Lower leg skin (tissue), 4 donors: ENCODE measurements at places on chromosomes 1 and 21. TPM values are rescaled to one million over a fixed set of nuclear protein-coding genes. Genes with fewer than 3 reads are reported as not detected.
A peak's percentile ranks its signal among the peaks of the same experiment; 100 is the strongest.

DNA sequence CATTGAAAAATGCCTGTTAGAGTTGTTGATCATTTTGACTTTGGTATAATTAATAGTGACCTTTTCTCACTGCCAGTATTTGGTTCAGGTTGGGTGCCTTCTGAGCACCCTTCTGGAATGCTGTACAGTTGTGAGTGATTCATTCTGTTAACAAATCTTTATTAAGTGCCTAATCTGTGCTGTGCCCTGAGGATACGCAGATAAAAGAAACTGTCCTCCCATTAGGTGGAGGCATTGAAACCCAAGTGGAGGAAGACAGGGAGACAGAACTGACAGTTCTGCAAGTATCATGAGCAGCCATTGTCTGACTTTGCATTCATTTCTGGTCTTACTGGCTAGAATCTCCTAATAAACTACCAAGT is 76.1 kb upstream of the ZNF326 start:
- DNase-seq: no peak

GRCh38 chr1:58768971-58769808 is 14.7 kb downstream of the JUN start:
- DNase-seq: peak; percentile 86

DNA sequence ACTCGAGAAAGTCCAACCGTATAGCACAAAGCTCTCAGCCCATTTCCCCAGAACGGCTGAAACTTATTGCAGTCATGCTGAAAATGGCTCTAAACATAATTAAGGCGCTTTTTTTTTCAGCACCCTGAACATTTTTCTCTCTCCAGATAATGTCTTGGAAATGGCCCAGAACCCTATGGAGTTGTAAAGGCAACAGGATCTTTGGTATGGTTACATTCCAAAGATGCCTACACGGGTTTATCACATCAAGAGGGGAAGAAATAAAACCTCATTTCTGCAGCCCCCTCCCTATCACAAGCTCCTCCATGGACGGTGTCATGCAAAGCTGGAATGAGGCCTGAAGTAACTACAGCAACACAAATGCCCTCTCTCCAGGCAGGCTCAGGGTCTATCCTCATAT is 126.4 kb upstream of the GALNT2 start:
- no peak for DNase-seq

DNA sequence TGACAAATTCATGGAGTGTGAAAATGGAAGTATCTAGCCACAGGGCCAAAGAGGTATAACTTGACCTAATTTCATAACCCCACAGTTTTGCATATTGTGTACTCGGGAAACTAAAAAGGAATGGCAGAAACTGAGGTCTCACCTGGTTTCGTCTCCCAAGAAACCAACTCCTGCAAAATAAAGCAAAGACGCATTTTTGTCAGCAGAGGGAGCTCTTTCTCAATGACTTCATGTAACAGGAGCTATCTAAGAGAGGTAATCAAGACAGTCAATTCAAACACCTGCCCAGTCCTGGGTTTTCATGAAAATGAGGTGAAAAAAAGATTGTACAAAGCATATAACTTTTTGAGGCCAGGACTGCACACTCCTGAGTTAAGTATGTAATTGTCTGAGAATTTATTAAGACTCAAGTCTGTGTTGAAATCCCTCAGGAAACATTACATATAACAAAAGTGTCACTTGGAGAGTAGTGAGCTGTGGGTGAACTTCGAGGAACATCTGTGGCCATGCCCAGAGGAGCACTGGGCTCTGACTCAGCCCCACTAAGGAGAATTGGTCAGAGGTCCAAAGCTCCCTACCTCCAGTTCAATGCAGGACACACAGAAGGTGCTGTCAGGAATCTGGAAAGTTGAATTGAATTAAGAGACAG is 17.6 kb downstream of the FCRL4 start:
- DNase-seq: peak; percentile 21

The STYXL2 gene
- total RNA-seq: not detected

DNA sequence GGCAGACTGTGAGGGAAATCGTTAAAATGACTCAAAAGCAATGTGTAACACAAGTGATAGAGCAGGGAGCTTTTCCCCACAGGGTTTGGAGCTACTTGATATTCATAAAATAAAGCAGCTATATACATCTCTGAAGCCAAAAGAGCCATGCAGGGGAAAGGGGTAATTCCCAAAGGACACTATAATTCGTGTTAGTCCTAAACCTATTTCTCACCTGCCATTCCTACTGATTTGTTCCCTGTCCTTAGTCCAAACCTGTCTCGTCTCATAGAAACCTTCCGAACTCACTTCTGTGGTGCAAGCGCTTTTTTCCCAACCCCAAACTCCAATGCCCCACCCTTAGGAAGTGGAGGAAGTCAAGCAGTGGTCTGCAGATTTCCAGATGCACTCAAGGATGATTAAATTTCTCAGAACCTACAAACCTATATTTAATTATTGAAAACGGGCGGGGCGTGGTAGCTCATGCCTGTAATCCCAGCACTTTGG is 946 bp upstream of the HNRNPR start:
- no peak for DNase-seq

DNA sequence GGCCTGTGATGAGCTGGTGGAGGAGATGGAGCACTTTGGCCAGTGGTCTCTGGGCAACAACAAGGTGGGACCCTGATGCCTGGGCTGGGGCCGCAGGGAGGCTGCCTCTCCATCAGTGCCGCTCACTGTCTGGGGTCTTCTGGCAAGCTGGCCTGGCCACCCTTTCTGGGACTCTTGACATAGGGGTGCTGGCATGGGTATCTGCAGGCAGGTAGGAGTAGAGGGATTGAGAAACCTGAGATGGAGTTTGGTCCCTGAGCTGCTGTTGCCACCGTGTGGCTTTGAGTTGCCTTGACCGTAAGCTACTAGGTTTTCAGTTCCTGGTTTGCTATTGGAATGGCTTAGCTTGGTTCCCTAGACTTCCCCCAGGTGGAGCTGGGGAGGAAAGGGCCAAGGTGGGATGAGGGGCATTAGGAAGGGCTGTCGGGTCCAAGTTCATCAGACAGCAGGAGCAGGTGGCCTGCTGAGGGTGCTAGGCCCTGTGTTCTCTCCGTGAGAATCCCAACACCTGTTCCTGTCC is 13.2 kb upstream of the MFN2 start:
- no peak for DNase-seq

DNA sequence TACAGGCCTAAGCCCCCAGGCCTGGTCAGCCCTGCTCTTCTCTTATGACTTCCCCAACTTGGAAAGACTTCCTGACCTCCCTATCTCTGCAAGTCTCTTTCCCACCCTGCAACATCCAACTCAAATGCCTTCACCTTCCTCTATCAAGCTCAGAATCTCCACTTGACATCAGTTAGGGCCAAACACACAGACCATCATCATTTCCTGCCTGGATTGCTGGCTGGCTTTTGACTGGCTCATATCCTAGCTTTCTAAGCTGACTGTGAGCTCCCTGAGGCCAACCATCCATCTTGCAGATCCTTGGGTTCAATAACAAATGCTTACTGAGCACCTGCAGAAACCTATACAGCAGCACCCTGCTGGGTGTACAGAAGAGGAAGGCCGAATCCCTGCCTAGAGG is 137.3 kb upstream of the EDN2 start:
- no peak for DNase-seq

- no peak for DNase-seq
Observed at GRCh38 chr21:38626306-38626705, 128.0 kb upstream of the ERG start.

DNA sequence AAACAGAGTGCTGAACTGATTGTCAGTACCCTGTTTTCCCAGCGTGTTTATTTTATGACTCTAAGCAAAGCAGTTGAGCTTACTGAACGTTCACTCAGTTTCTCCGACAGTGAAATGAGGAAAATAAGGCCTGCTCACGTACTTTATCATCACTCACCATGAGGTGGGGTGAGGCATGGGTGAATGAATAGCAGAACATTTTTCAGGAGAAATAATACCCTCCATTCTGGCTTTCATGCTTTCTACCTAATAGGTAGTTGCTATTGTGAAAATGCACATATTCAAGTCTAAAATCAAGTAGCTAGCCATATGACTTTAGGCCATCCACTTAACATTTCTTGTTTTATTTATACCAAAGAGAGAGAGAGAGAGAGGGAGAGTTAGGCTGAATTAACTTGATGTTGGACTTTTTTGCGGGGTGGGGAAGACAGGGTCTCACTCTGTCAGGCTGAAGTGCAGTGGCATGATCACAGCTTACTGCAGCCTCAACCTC is 178.2 kb downstream of the VPS13D start:
- DNase-seq: no peak

The SLC2A5 gene
- 0.99 TPM for total RNA-seq

GRCh38 chr1:24364975-24365678 is 46.0 kb downstream of the GRHL3 start:
- DNase-seq: peak; percentile 43

GRCh38 chr1:244963231-244963826 is 99.0 kb upstream of the HNRNPU start:
- DNase-seq: no peak

The HIVEP3 gene
- 17.3 TPM for total RNA-seq

The FAM72C gene
- 0.34 TPM for total RNA-seq

- no peak for DNase-seq
Observed at GRCh38 chr1:82223091-82223490, 422.4 kb downstream of the ADGRL2 start.

The LAMB3 gene
- 70.0 TPM for total RNA-seq

DNA sequence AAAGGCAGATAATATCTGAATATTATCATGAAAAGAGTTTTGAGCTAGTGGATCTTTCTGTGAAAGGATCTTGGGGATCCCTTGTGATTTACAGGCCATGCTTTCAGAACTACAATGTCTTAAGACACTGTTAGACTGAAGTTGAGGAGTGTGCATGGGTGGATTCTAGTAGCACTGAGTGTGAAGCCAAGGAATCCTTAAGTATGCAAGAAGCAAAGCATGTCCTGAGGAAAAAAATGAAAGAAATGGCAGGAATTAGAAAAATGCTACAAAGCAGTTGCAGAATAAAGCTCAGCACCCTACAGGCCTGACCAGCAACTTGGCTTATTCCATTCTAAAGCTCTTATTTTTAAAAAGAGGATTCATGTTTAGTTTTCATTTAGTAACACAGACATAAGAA is 11.9 kb downstream of the STX6 start:
- no peak for DNase-seq

DNA sequence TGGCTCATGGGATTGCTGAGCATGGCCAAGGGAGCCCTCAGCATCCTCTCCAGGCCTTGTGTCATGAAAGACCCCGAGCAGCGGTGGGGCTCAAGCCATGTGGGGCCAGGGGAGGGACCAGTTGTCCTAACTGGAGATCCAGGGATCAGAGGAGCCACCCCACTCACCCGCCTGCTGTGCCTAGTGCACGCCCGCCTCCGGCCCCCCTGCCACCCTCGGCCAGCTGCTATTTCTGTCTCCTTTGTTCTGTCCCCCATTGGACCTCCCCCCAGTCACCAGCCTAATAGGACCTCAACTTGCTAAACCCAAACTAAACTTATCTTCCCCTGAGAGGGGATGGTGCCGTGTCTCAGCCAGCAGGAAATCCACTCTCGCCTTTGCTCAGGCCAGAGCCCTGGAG is 44.4 kb downstream of the TP73 start:
- no peak for DNase-seq
